ENCODE measurements at places on chromosomes 16 and 17.

DNA sequence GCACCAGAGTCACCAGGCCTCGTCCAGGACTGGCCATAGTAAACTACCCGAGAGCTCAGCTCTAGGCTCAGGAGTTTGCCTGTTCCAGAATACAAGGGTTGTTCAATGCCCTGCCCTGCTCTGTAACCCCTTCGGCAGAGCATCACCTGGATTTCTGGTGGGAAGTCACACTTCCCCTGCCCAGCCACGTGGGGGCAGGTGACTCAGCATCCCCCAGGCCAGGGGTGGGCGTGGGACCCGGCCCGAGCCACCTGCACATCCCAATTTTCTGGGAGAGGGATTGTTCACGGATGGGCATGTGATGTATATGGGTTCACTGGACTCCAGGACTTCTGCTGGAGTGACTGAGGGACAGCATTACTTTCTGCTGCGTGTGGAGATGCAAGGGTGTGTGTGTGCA lies 25.8 kb downstream of the COX4I1 start:
- no peak for DNase-seq

- DNase-seq = no peak
Observed at GRCh38 chr16:24838554-24839266, 7.1 kb upstream of the SLC5A11 start.

GRCh38 chr16:85567101-85567866 lies 45.8 kb upstream of the GSE1 start:
- DNase-seq = no peak

DNA sequence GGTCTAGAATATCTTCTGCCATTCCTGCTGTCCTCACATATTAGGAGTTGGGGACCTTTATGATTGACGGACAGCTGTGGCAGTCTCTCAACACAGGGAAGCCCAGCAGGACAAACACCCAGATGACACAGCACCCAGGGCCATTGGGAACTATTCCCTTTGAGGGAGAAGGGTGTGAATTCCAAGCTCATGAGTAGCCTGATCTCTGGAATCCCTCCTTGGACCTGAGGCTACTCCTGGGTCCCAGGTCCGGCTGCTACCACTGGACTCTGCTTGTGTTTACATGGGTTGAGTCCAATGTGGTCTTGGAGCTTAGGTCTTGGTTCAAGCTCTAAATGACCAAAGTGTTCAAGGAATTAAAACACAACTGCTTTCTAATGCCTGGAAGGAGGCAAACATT lies 78.9 kb downstream of the SLC6A2 start:
- DNase-seq = no peak

DNA sequence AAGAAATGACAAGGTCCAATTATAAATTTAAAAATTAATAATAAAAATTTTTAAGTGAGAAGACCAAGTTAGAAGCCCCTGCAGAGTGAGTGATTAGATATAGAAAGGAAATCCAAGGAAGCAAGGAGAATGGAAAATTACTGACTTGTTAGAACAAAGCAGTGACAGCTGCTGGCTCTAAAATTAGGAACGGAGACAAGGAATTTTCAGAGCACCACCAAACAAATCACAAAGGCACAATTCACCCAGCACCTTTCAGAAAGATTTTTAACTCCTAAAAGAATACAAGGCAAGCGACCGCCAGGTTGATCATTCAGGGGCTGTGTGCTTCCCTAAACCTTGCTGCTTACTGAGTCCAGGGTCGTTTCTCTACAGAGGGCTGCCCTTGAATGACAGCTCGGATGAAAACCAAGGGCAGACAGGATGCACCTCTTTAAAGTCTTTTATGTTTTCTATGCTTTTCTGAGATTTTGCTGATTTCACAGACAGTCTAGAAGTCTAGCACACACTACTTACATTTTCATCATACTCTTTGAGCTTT lies 45.4 kb upstream of the GINS3 start:
- DNase-seq = no peak

- no peak for DNase-seq
Observed at GRCh38 chr16:16960785-16961184, 510.0 kb downstream of the XYLT1 start.

GRCh38 chr16:46649588-46650253 lies 28.5 kb upstream of the SHCBP1 start:
- DNase-seq = no peak

DNA sequence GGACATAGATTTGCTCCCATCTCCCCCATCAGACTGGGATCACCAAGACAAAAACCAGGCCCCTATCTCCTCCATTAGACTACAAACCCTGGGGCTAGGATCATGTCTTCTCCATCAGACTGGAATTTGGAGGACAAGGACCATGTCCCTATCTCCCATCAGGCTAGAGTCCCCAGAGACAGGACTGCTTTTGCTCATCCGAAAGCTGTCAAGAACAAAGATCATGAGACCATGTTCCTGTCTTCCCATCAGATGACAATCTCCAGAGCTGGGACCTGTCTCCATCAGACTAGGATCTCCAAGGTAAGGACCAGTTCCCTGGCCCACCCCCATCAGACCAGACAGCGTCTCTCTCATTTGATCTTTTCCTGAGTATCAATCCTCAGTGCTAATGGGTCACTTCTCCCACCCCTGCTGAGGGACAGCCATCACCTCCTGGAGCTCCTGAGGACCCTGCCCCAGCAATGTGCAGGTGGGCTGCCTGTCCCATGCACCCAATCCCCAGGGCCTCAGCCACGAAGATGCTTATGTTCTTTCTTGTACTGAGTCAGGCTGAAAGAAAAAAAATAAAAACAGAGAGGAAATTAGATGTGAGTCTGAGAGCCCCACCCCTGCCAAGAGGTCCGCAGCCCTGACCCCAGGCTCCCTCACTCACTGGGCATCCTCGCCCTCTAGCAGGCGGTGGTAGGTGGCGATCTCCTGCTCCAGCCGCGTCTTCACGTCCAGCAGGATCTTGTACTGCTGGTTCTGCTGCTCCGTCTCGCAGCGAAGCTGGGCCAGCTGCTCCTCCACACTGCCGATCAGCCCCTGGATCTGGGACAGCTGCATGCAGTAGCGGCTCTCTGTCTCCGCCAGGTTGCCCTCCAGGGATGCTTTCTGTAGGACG lies 90.3 kb downstream of the GOSR1 start:
- DNase-seq = no peak

- DNase-seq = no peak
Observed at GRCh38 chr16:49013727-49014080, 267.9 kb downstream of the CBLN1 start.

Measured in caudate nucleus (tissue), 63 donors.